Colonic mucosa (tissue), 4 donors: ENCODE measurements at places on chromosomes 11 and 22. TPM values are rescaled to one million over a fixed set of nuclear protein-coding genes. Genes with fewer than 3 reads are reported as not detected.

TEX12 gene
- not detected for total RNA-seq

SLC22A8 gene
- total RNA-seq: not detected

C11orf87 gene
- total RNA-seq: not detected

MPPED1 gene
- not detected for total RNA-seq

STK33 gene
- 3.7 TPM for total RNA-seq

GRCh38 chr11:132123449-132123848 lies 753.0 kb downstream of the NTM start:
- no peaks in the 10 kb centered on the region for H3K4me1 ChIP-seq
- no peaks in the 10 kb centered on the region for H3K27me3 ChIP-seq
- no peak overlapping the region for H3K4me3 ChIP-seq
- no peaks in the 10 kb centered on the region for H3K36me3 ChIP-seq

- peaks cover 6% of the 10 kb centered on the region for H3K4me1 ChIP-seq
- no peak for DNase-seq
- H3K27me3 ChIP-seq: no peaks in the 10 kb centered on the region
Observed at GRCh38 chr11:112082729-112083128, 3.8 kb downstream of the TIMM8B start.

GRCh38 chr11:13692172-13692571 lies 23.7 kb downstream of the FAR1 start:
- peaks cover 5% of the 10 kb centered on the region for H3K4me1 ChIP-seq
- no peak for DNase-seq
- H3K27ac ChIP-seq: no peak overlapping the region
- no peak overlapping the region for H3K4me3 ChIP-seq
- no peaks in the 10 kb centered on the region for H3K36me3 ChIP-seq

DNA sequence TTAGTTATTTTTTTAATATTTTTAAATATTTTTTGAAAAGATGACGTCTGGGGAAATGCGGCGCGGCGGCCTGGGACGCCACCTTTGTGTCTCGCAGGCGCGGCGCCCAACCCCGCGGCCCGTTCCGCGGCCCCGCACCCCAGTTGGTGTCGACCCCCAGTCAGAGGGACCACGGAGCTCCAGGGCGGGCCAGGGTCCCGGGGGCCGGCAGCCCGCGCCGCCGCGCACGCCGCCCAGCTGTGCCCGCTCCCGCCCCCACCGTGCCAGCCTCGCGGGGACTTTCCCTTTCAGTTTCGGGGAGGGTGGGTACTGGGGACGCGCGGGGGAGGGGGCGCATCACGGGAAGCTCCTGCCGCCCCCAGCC lies 1.6 kb downstream of the CCND1 start:
- H3K27me3 ChIP-seq: peaks cover 21% of the 10 kb centered on the region
- H3K4me3 ChIP-seq: peak overlapping the region; percentile 86
- DNase-seq: peak; percentile 67
- H3K27ac ChIP-seq: peak overlapping the region; percentile 73

- no peak overlapping the region for H3K27ac ChIP-seq
- H3K4me3 ChIP-seq: peak overlapping the region; percentile 30
- H3K4me1 ChIP-seq: no peaks in the 10 kb centered on the region
Observed at GRCh38 chr11:58905011-58905720, 34.1 kb upstream of the GLYATL1 start.

- no peaks in the 10 kb centered on the region for H3K27me3 ChIP-seq
- no peaks in the 10 kb centered on the region for H3K36me3 ChIP-seq
- no peak overlapping the region for H3K27ac ChIP-seq
Observed at GRCh38 chr11:109677231-109677630, 255.2 kb downstream of the C11orf87 start.

- H3K4me3 ChIP-seq: no peak overlapping the region
- H3K4me1 ChIP-seq: no peaks in the 10 kb centered on the region
- no peak for DNase-seq
- no peaks in the 10 kb centered on the region for H3K27me3 ChIP-seq
- H3K27ac ChIP-seq: no peak overlapping the region
Observed at GRCh38 chr11:122697636-122698167, 42.2 kb downstream of the UBASH3B start.

GRCh38 chr11:109015283-109015682 lies 350.4 kb downstream of the DDX10 start:
- no peak overlapping the region for H3K4me3 ChIP-seq
- DNase-seq: no peak
- H3K36me3 ChIP-seq: no peaks in the 10 kb centered on the region
- H3K27me3 ChIP-seq: no peaks in the 10 kb centered on the region
- H3K4me1 ChIP-seq: no peaks in the 10 kb centered on the region
- no peak overlapping the region for H3K27ac ChIP-seq
